ENCODE measurements at places on chromosomes 2 and 18.

DNA sequence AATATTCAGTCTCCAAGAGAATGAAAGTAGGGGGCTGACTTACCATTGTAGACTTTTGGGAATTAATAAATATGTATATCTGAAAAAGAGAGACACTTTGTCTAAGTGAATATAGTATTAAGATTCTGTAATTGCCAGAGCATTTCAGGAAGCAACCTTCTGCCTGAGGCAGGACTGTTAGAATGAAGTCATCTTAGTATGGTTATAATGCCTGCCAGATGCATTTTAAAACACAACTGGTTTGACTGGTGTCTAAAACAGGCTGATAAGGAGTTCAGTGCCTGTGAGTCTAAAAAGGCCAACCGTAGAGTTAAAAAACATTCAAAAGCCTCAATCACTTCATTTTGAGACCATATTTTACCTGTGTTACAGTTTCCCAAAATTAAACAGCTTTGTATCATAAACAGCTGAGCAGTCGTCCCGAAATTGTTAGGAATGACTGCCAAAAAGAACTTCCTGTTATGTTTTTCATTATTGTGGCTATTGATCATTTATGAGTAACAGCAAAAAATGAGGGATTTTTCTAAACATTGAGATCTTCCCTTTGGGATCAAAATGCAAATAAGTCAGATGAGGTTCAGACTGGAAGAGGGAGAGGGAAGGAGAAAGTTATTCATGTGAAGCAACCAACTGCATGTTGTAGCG lies 443.9 kb downstream of the PID1 start:
- no peak for DNase-seq

- DNase-seq, result no peak
Observed at GRCh38 chr18:7941533-7941932, 374.4 kb downstream of the PTPRM start.

GRCh38 chr2:20052861-20053281 lies 1.4 kb upstream of the LAPTM4A start:
- DNase-seq, result no peak

DNA sequence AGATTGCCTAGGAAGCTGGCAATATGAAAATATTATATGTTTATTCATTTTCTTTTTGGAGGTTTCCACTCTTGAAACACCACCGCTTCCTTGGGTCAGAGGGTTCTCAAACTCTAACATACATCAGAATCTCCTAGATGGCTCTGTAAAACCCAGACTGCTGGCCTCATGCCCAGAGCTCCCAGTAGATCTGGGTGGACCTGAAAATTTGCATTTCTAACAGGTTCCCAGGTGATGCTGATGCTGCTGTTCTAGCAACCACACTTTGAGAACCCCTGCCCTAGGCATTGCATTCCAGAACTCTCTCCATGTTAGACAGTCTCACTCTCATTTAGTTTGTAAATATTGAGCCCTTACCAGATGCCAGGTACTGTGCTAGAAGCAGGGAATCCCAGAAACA lies 139.4 kb downstream of the FAM210A start:
- DNase-seq, result no peak

- DNase-seq, result no peak
Observed at GRCh38 chr2:122682356-122682755, 926.9 kb downstream of the TSN start.

GRCh38 chr2:189179570-189179950 lies at the start of gene COL5A2:
Gene COL5A2 (minus strand): TSS chr2:189179761. CDS start chr2:189179604, 157 bp downstream.
- DNase-seq, result no peak

- no peak for DNase-seq
Observed at GRCh38 chr2:154375579-154375931, 322.9 kb upstream of the KCNJ3 start.

GRCh38 chr2:88261725-88262124 lies 91.6 kb downstream of the THNSL2 start:
- DNase-seq, result no peak

DNA sequence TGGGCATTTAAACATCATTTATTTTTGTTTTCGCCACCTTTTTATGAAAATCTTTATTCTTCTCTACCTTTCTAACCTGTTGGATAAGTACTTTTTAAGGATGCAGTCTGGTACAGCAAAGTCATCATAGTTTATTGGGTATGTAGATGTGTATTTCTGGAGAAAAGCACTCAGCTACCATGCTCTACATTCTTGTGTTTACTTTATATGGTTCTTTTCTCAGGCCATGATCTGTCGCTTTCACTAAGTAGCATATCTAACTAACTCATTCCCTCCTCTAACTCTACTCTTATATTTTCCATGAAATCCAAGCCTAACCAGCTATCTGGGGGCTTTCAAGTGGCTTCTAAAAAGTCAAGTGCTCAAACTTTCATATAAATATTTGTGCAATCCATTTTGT lies 25.3 kb upstream of the SETBP1 start:
- no peak for DNase-seq

DNA sequence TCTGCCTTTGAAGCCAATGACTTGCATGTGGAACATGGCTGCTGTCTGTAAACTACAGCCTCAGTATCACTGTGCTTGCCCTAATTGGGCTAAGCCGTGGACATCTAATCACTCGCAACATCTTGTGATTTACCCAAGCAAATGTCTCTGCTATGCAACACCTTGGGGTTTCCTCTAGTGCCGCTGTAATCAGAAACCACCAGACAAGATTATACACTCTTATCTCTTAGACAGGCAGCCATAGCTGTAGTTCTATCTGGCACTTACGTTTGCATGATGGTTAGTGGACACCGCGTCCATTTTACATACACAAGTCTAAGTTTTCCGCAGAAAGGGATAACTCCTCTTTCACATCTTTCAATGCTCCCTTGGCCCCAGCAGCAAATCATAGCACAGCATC lies 204.3 kb upstream of the CCDC68 start:
- no peak for DNase-seq

DNA sequence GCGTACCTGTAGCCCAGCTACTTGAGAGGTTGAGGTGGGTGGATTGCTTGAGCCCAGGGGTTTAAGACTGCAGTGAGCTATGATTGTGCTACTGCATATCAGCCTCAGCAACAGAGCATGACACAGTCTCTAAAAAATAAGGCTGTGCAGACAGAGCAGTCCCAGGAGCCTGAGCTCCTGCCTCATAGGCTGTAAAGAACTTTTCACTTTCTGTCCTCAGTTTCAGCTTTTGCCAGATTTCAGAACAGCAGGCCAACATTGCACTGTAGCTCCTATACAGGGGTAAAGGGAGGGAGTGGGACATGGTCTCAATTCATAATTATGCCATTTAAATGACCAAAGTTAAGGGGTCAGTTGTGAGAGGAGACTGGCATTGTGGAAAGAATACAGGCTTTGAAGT lies 150.6 kb downstream of the GALNT1 start:
- no peak for DNase-seq

DNA sequence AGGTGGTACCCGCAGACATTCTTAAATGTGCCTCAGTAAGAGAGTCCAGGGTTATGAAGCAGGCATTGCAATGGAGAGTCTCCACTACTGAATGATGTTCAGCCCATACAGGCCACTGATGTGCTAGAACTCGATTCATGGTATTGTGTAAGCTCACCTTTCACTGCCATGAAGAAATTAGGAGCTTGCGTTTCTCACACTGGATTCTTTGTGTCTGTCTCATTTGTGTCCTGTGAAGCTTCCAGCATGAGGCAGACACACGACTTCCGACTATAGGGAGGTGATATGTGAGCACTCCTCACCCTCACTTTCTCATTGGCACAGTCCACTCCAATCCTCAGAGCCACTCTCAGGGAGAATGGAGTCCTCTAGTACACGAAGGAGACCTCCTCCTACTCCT lies 677.4 kb upstream of the RAB6C start:
- DNase-seq, result no peak

DNA sequence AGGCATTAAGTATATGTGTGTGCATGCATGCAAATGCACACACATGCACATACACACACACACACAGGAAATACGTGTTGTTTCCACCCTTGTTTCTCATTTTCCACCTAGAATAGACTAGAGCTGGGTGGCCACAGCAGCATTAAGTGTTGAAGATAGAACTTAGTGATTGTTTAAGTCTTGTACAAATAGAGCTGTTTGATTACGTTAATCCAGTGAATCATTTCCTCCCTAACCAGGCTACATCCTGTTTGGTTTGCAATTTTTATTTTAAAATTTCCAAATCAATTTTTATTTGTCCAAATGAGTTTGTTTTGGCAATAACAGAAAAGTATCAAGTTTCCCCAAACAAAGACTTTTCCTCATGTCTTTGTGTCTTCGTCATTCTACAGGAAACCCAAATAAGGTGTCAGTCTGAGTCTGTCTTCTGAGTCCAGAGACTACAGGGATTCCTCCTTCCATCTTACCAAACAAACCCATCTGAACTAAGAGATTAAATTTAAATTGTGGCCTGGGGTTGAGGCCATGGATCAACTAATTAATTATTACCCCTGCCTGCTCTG lies 74.6 kb upstream of the GALNT5 start:
- no peak for DNase-seq

DNA sequence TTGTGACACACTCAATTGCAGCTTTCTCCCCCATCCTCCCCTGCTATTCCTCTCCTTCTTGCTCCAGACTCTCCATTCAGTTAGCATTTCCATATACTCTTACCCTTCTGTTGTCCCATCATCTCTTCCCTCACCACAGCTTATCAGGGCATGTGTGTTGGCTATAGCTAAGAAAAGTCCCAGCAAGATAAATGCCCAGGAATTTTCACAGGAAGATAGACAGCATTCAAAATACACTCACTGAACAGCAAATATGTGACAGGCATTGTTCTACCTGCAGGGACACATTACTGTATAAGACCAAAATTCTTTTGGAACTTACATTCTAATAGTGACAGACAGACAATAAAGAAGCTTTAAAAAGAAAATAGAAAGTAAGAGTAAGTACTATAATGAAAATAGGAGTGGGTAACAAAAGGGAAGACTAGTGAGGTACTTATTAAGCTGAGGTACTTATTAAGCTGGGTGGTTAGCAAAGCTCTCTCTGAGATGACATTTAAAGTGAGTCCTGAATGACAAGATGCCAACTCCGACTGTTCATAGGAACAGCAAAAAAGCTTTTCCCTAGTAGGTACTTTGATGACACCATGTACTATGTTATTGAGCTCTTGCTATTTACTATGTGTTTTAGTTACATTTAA lies 86.2 kb downstream of the CHN1 start:
- no peak for DNase-seq

- no peak for DNase-seq
Observed at GRCh38 chr2:231383416-231384108, 11.9 kb upstream of the B3GNT7 start.

DNA sequence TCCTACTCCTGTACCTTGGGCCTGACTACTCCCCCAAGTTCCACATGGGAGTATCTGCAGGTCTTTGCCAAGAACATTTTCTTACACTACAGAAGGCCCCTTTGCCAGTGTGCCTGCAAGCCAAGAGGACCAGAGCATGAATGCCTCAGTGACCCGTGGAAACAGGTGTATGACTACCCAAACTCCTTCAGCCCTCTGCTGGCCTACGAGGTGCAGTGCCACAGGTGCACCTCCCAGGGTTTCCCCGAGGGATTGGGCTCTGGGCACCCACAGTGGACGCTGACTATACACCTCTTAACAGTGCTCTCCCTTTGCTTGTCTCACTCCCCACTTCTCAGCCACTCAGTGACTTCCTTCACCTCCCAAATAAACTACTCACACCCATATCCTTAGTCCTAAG lies 91.4 kb downstream of the COL6A3 start:
- no peak for DNase-seq
